CD4-positive, alpha-beta T cell treated with Interleukin-17A for 4 hours (primary cell): ENCODE measurements at places on chromosomes 13 and 19.

GRCh38 chr13:51625555-51626345 is 41.5 kb downstream of the WDFY2 start:
- no peak for DNase-seq

GRCh38 chr13:77919246-77919920 is 752 bp upstream of the EDNRB start:
- DNase-seq = no peak

DNA sequence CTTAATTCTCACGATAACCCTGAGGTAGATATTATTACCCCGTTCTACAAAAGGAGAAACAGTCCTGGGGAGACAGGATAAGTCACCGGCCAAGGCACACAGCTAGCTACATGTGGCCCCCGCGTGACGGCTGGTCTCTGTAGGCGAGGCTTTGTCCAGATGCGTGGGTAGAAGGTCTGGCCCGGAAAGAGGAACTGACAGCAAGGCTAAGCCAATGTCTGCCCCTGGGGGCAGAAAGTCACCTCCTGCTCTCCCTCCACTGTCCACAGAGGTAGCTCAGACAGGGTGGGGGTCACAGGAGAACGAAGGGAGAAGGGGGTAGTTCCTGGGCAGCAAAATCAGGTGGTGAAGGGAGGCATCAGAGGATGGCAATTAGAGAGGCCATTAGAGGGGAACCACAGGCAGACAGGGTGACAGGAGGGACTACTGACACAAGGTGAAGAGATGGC is 1.8 kb downstream of the APOC4 start:
- no peak for DNase-seq

- DNase-seq = no peak
Measured at GRCh38 chr13:102724923-102725322, 30.1 kb upstream of the METTL21C start.

DNA sequence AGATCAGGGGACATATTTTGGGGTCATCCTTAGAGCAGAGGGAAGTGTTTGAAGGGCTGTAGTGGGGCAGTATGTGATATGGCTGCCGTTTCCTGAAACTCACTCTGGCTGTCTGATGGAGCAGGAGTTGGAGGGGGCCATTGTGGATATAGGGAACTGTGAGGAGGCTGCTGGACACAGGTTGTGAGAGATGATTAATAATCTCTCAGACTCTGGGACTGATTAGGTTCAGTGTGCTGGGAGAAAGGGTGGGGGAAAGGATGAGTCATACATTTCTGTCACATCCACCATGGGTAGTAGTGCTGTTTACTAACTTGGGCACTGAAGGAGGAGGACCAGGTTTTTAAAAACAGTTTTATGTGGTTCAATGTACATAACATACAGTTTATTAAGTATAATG is 4.8 kb downstream of the B3GLCT start:
- peak; percentile 7 for DNase-seq

DNA sequence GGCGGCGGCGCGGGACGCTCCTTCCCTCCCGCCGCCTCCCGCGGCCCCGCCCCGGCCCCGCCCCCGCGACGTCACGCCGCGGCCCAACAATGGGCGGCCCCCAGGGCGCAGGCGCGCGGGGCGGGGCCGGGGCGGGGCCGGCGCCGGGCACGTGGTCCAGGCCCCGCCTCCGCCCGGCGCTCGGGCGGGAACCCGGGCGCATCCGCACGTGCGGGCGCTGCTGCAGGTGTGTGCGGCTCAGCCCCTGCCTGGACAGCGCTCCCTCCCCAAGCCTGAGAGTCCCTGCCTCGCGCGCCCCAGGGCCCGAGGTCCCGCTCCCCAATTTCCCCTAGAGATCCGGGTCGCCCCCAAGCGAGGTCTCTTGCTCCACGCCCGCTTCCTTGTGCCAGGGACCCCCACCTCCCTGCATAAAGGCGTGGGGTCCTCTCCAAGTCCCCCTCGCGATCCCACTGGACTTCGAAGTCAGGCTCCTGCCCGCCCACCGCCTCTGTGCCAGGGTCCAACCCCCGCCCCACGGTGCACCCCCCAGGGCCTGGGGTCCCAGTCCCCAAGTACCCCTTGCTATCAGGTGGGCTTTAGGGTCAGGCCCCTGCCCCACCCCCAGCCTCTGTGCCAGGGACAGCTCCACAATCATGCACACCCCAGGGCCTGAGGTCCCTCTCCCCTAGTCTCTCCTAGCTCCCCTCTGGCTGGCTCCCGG is at the start of gene MEX3D:
TSS of gene MEX3D (minus strand) at position 6 of the 700 bp plus-strand sequence. CDS start 267 bp downstream, outside the sequence.
- DNase-seq = peak; percentile 91

DNA sequence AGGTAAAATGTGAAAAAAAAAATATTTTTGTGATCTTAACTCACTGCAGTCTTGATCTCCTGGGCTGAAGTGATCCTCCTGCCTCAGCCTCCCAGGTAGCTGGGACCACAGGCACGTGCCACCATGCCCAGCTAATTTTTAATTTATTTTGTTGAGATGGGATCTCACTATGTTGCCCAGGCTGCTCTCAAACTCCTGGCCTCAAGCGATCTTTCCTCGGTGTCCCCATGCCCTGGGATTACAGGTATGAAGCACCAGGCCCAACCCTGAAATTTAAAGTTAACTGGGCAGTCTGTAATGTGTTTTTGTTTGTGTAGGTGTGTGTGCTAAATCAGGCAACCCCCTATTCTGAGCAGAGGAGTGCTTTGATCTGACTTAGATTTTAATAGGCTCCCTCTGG is 3.4 kb upstream of the C5AR1 start:
- no peak for DNase-seq

DNA sequence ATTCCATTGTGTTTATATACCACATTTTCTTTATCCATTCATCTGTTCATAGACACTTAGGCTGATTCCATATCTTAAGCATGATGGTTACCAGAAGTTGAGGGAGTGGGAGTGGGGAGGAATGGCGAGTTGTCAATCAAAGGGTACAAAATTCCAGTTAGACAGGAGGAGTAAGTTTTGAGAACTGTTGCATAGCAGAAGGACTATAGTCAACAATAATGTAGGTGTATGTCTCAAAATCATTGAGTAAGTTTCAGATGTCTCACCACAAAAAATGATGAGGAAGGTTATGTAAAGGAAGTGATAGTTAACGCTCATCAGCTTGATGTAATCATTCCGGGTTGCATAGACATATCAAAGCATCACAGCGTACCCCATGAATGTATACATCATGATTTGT is 4.6 kb upstream of the UBL3 start:
- DNase-seq = no peak

- peak; percentile 53 for DNase-seq
Measured at GRCh38 chr13:29472332-29472961, 123.0 kb downstream of the SLC7A1 start.

DNA sequence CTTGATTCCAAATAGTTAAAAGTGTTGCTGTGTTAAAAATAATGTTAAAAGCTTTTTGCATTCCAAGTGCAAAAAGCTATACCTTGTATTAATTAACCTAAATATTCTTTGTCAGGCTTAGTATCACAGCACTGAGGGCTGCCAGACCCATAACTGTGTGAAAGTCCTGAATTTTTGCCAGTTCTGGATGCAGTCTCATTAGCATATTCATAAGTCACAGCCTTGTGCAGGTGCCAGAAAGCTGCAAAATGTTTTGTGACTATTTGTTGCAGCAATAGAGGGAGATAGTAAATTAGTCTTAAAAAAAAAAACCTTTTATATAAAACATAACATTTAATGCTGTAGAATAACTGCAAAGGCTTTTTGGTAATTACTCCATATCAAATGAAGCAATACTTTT is 56.6 kb downstream of the SLITRK1 start:
- DNase-seq = no peak
